ENCODE measurements at places on chromosomes 16 and 17. TPM values are rescaled to one million over a fixed set of nuclear protein-coding genes. Genes with fewer than 3 reads are reported as not detected.

Gene CDH8
- total RNA-seq: not detected

Gene SLC9A5
- total RNA-seq: 0.63 TPM

Gene NARF
- total RNA-seq: 48.7 TPM

Gene CD79B
- total RNA-seq: 26.0 TPM

Gene SEC14L1
- 74.6 TPM for total RNA-seq

Gene PROCA1
- total RNA-seq: 0.94 TPM

All from mononuclear cell (primary cell).